ENCODE measurements at places on chromosomes 12 and 14.
A peak's percentile ranks its signal among the peaks of the same experiment; 100 is the strongest.

- no peak for DNase-seq
These were observed 21.8 kb downstream of the AHNAK2 start for GRCh38 chr14:104956290-104956890.

DNA sequence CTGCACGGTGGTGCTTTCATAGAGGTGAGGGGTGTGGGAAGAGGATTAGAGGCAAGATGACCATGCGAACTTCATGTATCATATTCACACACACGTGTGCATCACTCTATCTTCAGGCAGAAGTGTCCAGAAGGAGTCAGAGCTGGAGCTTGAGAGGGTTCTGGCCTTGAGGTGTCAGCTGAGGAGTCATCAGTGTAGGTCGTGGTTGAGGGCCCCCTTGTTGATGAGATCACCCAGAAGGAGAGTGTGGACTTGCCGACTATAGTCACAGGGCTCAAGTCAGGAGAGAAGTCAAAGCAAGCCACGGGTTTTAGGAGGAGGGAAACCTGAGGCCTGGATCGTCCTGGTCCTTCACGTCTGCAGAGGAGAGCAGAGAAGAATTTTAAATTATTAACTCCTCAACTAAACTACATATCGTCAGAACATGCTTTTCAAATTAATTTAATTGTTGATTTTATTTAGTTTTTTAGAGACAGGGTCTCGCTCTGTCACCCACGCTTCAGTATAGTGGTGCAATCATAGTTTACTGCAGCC, 25.4 kb downstream of the EML1 start:
- DNase-seq: no peak

DNA sequence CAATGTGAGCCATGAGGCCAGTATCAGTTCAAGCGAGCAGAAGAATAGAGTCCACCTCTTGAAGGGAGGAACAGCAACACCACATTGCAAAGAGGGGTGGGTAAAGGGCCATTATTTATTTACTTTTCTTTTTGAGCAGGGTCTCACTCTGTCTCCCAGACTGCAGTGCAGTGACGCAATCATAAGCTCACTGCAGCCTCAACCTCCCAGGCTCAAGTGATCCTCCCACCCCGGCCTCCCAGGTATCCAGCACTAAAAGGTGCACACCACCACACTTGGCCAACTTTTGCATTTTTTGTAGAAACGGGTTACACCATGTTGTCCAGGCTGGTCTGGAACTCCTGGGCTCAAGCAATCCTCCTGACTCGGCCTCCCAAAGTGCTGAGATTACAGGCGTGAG, 42.9 kb upstream of the CIT start:
- no peak for DNase-seq

DNA sequence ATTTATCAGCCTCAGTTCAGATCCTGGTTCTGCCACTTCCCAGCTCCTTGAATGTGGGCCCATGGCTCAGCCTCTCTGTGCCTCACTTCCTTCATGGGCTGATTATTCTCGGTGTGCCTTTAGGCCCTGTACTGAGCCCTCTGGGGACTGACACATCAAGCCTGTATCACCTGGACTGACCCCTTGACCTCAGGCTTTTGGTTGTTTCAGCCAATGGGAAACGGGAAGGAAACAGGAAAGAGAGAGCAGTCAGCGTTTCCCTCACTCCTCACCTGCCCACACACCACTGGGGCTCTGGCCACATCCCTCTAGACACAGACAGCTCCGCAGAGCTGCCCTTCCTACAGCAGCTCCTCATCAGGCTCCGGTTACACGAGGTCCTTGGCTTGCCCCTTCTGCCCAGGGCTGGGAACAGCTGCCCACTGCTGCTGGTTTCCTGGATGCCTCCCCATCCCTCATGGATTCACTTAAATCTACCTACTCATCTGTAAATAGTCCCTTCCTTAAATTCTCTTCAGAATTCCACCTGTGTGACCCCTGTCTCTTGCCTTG, 37.0 kb upstream of the ITPR2 start:
- no peak for DNase-seq

DNA sequence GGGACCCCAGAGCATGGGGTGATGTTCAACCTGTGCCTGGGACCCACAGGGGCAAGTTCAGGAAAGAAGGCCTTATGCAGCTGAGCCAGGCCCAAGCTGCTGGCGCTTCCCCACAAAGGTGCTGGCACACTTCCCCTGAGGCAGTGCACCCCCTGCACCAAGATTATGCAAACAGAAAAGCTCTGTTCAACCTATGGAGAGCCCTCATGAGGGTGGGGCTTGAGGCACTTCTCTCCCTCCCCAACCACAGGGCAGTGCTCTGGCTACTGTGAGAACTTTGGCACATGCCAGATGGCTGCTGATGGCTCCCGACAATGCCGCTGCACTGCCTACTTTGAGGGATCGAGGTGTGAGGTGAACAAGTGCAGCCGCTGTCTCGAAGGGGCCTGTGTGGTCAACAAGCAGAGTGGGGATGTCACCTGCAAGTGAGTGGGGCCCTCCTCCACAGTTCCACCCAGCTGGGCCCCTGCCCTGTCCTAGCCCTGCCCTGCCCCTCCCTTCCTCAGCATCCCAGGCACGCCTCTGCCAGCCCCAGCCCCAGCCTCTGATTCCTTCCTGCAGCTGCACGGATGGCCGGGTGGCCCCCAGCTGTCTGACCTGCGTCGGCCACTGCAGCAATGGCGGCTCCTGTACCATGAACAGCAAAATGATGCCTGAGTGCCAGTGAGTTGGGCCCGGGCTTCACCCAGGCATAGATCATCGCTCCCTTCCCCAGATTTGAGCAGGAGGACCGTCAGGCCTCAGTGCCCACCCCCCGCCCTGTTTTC, 5.5 kb upstream of the NXPH4 start:
- no peak for DNase-seq

DNA sequence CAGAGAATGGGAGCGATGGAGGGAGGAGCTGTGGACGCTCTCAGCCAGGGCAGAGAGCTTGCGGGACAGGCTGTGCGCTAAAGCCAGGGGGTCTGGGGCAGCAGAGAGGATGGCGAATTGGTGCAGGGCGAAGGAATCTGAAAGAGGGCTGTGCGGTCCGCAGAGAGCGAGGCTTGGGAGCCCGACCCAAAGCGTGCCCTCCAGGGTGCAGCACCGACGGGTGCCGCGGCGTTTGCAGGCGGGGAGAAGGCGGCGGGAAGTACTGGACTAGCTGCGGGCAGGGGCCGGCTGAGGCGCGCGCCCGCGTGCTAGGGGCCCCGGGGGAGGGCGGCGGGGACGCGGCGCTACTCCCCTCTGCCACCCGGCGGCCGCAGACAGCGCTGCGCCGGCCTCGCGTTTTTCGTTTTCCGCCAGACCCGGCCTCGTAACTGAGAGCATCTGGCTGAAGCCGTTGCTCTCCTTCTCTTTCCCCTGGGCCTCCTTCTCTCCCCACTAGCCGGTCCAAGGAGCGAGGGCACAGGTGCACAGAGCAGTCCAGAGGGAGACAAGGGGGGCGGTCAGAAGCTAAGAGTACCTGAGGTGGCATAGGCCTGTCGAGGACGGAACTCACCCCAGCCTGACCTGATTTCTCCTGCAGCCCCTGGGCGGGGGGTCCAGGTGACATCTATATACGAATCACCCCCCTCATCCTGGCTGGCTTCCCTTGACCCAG, 24.9 kb downstream of the SLC6A12 start:
- no peak for DNase-seq

DNA sequence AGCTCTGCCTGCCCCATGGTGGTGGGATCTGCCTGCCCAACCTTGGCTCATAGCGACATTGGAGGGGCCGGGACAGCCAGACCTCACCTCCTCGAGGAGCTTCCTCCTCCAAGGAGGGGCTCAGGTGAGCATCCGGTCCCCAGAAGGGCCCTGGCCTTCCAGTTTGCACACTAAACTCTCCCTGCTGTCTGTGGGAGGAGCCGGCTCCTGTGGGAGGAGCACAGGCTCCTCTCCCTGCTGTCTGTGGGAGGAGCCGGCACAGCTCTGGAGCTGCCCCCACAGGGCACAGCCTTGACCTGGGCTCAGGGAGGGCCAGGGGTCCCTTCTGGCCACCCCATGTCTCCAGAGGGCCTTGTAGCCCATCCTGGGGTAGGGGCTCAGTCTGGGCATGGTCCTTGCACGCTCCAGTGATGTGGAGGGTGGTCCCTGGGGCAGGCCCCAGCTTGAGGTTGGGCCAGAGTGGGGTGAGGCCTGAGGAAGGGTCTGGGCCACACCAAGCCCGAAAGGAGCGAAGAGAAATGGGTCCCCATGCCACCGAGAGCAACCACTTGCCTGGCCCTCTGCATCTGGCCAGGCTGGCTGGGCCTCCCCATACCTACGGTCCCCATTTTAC, 147.5 kb upstream of the C14orf180 start:
- no peak for DNase-seq

DNA sequence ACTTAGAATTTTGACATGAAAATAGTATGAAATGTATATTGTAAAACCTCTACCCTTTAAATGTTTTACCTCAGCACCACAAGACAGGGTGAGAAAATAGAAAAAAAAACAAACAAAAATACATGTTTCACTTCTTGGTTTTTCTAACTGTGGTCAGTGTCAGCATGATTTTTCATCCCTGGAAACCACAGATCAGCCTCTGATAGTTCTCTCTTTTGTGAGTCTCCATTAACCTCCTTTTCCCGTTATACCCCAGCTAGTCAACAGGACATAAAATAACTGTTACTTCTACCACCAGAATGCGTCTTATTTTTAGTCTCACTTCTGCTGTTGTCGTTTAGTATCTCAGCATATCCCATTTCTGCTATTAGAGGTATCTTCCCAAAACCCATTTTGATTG, 48.3 kb upstream of the KCNMB4 start:
- peak; percentile 5 for DNase-seq

GRCh38 chr14:37399517-37399916, 195.5 kb downstream of the FOXA1 start:
- no peak for DNase-seq

GRCh38 chr12:16359512-16360491, 12.4 kb downstream of the MGST1 start:
- no peak for DNase-seq

- no peak for DNase-seq
These were observed 120.8 kb downstream of the PPHLN1 start for GRCh38 chr12:42446761-42447160.

GRCh38 chr14:61050417-61050816, 69.4 kb downstream of the SLC38A6 start:
- DNase-seq: no peak

DNA sequence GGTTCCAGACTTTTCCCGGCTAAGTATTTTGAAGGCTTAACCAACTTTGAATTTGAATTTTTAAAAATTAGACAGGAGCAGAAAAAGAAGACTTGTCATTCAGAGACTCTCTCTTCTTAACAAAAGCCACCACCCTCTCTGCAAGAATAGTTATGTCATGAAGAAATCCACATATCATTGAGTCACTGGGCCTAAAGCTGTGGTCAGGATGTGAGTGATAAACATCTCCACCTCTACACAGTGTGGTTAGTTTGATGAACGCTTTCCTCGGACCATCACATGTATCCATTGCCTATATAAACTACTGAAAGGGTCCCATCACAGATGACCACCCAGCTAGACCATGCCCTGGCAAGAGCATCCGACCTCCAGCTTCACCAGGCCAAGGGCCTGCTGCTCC, 226.1 kb downstream of the KSR2 start:
- no peak for DNase-seq

DNA sequence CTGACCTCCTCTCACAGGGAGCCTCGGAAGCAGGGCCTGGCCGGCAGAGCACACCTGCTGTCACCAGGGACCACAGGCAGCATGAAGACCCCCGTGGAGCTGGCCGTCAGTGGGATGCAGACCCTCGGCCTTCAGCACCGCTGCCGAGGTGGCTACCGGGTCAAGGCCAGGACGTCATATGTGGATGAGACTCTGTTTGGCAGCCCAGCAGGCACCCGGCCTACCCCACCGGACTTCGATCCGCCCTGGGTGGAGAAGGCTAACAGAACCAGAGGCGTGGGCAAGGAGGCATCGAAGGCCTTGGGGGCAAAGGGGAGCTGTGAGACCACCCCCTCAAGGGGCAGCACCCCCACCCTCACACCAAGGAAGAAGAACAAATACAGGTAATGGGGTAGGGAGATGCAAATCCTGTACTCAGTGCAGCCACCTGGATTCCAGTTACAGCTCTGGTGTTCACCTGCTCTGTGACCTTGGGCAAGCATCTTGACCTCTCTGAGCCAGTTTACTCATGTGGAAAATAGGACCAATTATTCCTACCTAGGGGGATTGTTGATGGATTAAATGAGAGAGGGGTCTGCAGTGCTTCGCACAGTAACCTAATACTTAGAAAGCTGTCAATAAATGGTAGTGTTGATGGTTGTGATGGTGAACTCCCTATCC, 1.3 kb downstream of the RITA1 start:
- no peak for DNase-seq

- DNase-seq: no peak
These were observed at the start of gene CLEC4C for GRCh38 chr12:7747246-7747645. Gene CLEC4C, minus strand, starts transcription at chr12:7747375. Its CDS starts 27 bp downstream, at chr12:7747348.

GRCh38 chr14:69979882-69980281, 100.7 kb downstream of the SMOC1 start:
- no peak for DNase-seq

GRCh38 chr14:68408680-68409079, 384.2 kb downstream of the ZFP36L1 start:
- no peak for DNase-seq
